BJ (cell line): ENCODE measurements at places on chromosomes 1 and 21.

GRCh38 chr1:197485790-197486189 lies 217.7 kb downstream of the CRB1 start:
- DNase-seq: no peak

DNA sequence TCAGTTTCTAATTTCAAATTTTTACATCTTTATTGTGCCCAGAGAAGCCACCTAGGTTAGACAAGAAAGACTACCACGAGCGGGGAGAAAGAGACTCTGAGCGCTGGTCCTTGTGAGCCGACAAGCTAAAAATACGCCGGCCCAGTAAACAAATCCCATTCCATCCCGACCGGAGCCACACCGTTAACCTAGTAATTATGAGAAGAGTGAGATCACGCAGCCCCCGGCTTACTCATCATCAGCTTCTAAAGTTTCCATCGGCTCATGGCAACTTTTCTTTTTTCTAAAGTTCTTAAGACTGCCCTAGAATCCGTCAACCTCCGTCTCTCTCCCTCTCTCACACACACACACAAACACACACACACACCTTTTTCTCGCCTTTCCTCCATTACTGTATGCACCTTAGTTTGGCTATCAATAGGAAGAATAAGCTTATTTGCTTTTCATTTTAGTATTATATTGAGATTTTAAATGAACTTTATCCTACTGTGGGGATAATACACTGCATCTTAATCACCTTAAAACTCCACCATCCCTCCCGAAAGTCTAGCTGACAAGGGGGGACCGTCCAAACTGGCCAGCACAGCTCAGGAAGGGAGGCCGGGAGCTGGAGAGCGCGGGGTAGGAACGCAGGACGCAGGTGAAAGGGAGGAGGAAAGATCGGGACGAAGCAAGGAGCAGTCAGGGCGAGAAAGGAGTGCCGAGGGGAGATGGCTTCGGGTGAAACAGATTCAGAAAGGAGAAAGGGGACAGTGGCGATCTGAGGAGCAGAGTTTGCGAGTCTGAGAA lies 728 bp downstream of the OTUD7B start:
- peak; percentile 48 for DNase-seq

GRCh38 chr1:200488375-200489165 lies 78.7 kb upstream of the ZNF281 start:
- no peak for DNase-seq

GRCh38 chr1:212302745-212303383 lies 17.7 kb downstream of the PPP2R5A start:
- no peak for DNase-seq

GRCh38 chr1:56060906-56061305 lies 518.5 kb downstream of the PLPP3 start:
- peak; percentile 24 for DNase-seq

DNA sequence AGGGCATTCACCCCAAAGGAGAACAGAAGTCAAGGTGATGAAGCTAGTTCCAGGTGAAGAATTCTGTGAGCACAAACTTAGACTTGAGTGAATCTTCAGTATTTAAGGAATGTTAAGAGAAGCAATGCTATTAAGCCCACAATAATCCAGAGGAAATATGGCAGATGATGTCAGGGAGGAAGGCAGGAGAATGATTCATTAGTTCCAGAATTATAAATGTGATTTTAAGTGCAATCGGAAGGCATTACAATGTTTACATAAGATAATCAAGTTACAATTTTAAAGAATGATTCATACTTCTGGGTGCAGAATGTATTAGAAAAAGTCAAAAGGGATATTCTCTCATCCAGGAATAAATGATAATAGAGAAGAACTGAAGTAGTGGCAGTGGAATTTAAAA lies 545.2 kb upstream of the BRINP3 start:
- no peak for DNase-seq

DNA sequence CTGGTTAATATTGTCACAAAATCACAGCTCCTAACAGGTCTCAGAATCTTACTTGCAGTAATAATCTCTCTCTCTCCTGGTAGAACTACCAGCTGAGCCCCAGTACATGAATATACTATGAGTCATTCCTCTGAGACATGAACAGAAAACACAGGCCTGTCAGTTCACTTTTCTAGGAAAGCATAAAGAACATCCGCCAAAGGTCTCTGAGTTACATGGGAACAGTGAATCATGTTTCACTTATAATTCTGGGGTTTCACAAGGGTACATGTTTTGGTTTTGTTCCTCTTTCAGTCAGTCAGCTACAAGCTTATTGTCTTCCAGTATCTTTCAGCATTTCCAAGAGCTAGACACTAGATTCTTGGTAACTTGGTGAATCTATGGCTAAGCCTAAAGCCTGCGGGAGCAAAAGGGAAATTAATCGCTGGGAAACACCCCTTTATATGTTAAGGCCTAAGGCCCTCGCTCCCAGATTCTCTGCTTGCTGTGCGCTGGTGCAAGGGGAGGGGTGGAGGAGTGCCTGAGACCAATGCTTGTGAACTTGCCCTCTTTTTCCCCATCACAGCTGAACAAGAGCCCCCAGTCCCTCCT lies 31.7 kb downstream of the IFNGR2 start:
- peak; percentile 71 for DNase-seq
